Sigmoid colon (tissue), 7 donors: ENCODE measurements at places on chromosomes 7 and 10. TPM values are rescaled to one million over a fixed set of nuclear protein-coding genes. Genes with fewer than 3 reads are reported as not detected.

RBM17 gene
- 52.4 TPM for total RNA-seq

NXPH1 gene
- not detected for total RNA-seq

COL17A1 gene
- total RNA-seq, result not detected

EN2 gene
- not detected for total RNA-seq

ERVW-1 gene
- not detected for total RNA-seq

OPN1SW gene
- not detected for total RNA-seq

POMZP3 gene
- 6.4 TPM for total RNA-seq

MRC1 gene
- 71.7 TPM for total RNA-seq

MASTL gene
- 4.9 TPM for total RNA-seq

MACROH2A2 gene
- 10.4 TPM for total RNA-seq

NUPR2 gene
- not detected for total RNA-seq

ANLN gene
- 4.6 TPM for total RNA-seq

CDNF gene
- not detected for total RNA-seq

NEBL gene
- 1.7 TPM for total RNA-seq

HSPA14 gene
- 10.0 TPM for total RNA-seq

STEAP1 gene
- total RNA-seq, result 15.0 TPM
